Cerebellar cortex (tissue), 1 donor: ENCODE measurements at places on chromosomes 7 and 10.
A peak's percentile ranks its signal among the peaks of the same experiment; 100 is the strongest.

DNA sequence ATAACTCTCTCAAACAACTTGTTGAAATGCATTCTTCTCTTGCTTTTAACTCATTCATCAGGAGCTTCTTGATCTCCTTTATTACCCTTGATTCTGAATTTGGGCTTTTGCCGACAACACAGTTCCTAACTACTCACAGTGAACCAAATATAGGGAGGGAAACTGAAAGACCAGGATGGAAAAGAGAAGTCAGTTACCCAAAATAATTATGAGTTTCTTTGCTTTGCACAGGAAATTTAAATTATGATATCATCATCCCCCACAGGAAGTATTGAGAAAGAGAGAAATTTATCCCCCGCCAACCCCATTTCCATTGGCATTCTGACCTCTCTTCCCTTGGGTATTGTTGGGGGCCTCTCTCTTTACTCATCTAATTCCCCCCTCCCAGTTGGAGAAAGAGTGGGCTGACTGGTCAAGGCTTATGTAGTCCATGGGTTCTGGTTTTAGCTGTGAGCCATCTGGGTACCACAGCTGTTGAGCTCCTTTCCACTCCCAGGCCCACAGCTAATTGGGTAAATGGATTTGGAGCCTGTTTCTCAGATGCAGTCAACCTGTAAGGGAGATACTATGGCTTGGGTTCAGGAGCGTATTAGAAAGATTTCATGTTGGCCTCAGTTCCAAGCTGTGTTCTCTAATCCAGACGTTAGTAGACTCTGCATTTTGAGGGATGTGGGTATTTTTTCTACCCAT is 109.0 kb downstream of the FZD1 start:
- no peak for DNase-seq

DNA sequence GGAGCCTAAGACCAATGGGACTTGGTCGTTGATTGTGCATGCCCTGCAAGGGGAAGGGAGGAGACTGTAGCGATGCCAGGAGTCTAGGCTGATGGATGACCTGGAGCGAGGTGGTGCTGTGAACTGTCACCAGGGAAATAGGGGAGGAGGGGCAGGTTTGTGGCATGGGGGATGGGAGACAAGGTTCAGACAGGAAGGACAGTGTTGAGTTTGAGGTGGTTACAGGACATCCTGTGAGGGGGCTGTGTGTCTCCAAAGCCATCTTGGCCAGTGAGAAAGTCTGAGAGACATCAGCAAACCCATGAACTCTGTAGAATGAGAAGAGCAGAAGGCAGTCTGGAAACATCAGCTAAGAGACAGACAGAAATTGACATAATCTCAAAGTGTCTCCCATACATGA is 38.5 kb upstream of the KDM7A start:
- no peak for DNase-seq

- no peak for DNase-seq
Observed at GRCh38 chr7:40305229-40305628, 170.4 kb downstream of the SUGCT start.

DNA sequence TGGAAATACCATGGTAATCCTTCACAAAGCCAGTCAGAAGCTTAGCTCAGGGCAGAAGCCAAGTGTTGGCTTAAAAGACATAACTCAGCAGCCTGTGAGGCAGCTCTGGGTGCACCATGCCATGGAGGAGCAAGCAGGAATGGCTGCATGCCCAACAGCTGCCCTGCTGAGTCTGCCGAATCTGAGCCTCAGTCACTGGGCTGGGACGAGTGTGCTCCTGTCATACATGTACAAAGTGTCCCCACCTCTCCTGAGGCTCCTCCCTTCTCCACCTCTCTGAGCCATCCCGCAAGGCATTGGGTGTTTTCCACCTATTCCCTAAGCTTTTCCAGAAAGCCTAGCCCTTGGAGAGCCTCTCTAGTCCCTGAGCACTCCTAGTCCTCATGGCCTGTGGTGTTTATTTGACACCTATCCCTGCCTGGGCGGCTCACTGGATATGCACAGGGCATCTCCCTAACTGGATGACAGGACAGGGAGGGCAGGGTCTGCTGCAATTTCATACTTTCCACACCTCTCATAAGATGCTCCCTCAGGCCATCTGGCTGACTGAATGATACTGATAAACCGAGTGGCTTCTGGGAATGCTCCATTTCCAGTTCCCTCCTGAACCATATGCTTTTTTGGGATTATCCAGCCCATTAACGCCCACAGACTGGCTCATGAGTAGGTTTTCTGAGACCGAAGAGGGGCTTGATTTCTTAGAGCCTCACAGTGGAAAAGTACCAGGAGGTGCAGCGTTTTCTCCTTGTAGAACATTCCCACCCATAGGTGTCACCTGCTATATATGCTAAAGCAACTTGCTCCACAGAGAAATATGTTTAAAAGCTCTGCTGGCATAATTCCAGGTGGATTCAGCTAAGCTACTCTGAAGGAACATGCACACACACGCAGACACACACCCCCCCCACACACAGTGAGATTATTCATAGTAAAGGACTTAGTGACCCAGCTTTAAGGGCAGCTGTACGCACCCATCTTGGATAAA is 199.3 kb downstream of the SNX10 start:
- peak; percentile 70 for DNase-seq

DNA sequence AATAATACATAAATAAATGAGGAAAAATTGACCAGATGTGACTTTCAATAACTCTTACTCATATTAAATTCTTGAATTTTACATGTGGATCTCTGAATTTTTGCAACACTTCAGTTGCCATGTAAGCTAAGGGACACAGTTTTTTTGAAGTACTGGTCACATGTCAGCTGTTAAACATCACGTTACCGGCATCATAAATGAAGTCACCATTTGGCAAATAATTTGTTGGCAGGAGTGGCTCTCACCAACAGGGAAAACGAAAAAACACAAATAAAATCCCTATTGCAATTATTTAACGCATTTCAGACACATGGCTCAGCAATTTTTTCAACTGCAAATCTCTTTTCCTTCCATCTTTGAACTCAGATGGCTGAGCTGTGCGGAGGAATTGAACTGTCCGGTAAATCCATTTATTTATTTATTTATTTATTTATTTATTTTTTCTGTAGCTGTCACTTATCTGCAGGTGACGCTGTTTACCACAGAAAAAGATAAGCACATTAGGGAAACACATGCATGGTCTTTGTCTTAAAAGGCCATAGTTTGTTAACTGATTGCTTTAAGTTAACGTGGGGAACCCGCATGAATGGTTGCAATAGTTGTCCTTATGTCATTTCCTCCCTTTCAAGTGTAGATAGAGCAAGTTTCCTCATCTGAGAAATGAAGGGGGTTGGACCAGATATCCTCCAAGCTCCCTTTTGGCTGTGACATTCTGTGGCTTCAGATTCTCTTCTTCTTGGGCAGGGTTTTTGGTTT is 64.7 kb upstream of the JAZF1 start:
- DNase-seq, result no peak

DNA sequence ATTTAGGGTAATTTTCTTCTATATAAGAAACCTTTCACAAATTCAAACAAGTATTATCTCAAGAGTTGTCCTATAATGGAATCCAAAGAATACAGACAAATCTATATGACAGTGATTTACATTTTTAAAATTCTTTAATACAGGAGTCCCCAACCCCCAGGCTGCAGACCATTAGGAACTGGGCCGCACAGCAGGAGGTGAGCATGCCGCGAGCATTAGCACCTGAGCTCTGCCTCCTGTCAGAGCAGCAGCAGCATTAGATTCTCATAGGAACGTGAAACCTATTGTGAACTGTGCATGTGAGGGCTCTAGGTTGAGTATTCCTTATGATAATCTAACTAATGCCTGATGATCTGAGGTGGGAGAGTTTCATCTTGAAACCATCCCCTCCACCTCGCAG is 37.7 kb downstream of the SNX13 start:
- DNase-seq, result peak; percentile 18

DNA sequence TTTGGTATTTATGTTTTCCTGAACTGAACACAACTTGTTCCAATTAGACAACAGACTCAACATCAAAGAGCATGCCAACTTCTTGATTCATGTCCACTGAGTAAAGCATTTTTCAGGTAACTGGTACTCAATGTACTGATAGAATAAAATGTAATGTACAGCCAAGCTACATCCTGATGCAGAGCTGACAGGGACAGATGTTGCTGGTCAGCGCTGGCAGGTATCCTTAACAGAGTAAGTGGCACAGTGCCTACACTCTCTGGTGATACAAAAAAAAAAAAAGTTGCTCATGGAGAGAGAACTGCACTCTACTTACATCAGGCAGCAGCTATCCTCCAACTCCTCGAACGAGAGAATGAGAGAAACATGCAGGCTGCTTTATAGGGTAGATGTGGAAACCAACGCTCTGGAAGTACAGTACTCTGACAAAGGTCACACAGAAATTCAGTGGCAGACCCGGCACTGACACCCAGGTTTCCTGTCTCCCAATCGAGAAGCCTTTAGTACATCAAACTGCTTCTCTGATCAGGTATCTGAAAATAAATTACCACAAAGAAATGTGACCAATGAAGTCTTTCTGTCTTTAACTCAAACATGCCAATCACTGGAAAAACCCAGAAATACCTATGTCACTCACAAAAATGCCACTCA is 4.6 kb downstream of the ITGB1 start:
- DNase-seq, result peak; percentile 52

DNA sequence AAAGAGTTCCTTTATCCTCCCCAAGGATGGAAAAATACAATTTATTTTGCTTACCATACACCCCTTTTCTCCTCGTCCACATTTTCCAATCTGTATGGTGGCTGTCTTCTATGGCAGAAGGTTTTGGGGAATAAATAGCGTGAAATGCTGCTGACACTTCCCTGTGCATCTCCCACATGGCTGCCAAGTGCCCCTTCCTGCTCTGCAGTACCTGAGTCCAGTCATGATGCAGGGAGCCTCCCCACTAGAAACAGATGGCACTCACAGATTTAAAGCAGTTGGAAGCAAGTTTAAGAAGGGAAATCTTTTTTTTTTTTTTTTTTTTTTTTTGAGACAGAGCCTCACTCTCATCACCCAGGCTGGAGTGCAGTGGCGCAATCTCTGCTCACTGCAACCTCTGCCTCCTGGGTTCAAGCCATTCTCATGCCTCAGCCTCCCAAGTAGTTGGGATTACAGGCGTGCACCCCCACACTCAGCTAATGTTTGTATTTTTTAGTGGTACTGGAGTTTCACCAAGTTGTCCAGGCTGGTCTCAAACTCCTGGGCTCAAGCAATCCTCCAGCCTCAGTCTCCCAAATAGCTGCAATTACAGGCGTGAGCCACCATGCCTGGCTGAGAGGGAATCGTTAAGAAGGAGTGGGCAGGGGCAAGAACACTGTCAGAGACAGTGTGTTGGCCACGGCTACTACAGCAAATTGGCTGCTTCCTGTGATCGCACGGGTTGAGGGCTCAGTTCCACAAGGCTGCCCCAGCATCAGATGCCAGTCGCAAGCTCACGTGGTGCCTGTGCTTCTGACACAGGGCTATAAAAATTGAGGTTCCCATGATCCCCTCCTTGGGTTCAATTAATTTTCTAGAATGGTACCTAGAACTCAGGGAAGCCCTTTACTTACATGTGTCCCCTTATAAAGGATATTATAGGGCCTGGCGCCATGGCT is 5.3 kb upstream of the PILRA start:
- DNase-seq, result peak; percentile 95

GRCh38 chr10:29569795-29570194 is 65.0 kb downstream of the SVIL start:
- DNase-seq, result no peak

- no peak for DNase-seq
Observed at GRCh38 chr10:6052247-6053221, 9.6 kb downstream of the IL2RA start.

- DNase-seq, result no peak
Observed at GRCh38 chr7:143258831-143259230, 4.4 kb upstream of the GSTK1 start.

- DNase-seq, result no peak
Observed at GRCh38 chr7:50783801-50784507, 1.3 kb upstream of the GRB10 start.

- DNase-seq, result no peak
Observed at GRCh38 chr7:80210400-80210799, 75.8 kb downstream of the GNAI1 start.

DNA sequence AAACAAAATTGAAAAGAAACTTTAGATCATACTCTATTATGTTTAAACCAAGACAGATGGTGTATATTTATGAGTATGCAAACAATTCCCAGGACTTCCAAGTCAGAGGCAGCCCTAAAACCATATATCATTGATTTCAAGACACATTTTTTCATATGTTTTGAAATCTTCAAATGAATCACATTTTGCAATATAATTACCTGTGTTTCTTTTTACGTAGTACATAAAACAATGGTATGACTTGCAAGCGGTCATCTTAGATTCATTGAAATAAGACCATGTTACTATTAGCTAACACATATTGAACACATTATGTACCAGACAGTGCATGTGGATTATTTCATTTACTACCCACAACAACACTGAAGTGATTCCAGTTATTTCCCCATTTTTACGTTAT is 14.9 kb downstream of the SMURF1 start:
- DNase-seq, result no peak

DNA sequence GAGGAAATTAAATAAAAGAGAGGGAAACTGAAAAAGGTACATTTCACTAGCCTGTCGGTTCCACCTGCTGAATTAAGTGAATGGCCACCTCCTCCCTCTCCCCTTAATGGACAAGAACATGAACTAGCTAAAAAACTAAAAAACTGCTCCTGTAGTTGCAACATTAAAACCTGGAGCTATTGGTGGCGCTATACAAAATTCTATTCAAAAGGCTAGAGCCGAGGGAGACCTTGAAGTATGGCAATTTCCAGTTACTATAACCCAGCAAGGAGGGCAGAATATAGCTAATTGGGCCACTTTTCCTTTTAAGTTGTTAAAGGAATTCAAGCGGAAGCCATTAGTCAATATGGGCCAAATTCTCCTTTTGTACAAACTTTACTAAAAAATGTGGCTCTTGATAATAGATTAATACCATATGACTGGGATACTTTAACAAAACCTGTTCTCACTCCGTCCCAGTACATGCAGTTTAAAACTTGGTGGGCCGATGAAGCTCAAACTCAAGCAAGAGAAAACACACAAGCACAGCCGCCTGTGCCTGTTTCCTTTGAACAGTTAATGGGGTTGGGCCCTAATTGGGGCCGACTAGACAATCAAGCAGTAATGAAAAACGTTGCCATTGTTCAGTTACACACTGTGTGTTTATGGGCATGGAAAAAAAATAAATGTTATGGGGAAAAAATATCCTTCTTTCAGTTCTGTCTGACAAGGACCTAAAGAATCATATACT is 6.5 kb upstream of the CHST3 start:
- DNase-seq, result peak; percentile 48

DNA sequence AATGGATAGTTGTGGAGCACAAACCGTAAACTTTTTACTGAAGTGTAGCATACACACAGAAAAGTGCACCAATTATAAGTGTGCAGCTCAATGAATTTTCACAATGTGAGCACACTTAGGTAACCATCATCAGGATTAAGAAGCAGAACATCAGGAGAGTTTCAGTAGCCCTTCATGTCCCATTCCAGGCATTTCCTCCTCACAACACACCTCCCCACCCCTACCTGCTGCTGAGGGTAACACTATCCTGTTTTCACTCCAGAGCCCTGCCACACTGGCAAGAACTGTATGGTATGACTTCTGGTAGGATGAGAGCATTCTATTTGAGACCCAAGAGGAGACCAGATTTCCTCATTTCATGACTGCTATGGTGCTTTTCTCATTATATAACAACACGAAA is 166.5 kb downstream of the PPP1R3A start:
- no peak for DNase-seq

GRCh38 chr10:95792874-95793285 is 36.9 kb downstream of the ENTPD1 start:
- no peak for DNase-seq
